Naive B cell (primary cell): ENCODE measurements at places on chromosomes 7 and 10. TPM values are rescaled to one million over a fixed set of nuclear protein-coding genes. Genes with fewer than 3 reads are reported as not detected.

DNA sequence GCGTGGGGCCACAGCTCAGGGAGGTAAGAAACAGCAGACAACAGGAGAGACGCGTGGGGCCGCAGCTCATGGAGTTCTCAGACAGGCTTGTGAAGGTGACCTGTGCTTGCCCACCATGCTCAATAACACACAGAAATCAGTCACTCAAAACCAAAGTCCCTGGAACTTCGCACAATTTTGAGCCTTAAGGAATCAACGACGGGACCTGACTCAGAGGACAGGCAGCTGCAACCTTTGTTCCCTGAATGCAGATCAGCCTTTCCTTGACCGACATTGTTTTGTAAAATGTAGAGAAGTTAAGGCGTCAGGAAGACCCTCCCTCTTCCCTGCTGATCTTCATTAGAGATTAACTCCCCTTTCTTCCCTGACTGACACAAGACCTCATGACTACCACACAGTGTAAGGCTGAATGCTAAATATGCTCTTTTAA lies 8.5 kb upstream of the KNDC1 start:
- DNase-seq = no peak

GRCh38 chr7:28573059-28573553 lies 160.8 kb downstream of the CREB5 start:
- no peak for DNase-seq

Gene WASHC2C
- 21.3 TPM for polyA plus RNA-seq

- no peak for DNase-seq
Measured at GRCh38 chr10:10320956-10321355, 696.7 kb upstream of the CELF2 start.

Gene PNLIPRP2
- not detected for polyA plus RNA-seq

GRCh38 chr7:44622342-44623151 lies 16.1 kb downstream of the OGDH start:
- no peak for DNase-seq

DNA sequence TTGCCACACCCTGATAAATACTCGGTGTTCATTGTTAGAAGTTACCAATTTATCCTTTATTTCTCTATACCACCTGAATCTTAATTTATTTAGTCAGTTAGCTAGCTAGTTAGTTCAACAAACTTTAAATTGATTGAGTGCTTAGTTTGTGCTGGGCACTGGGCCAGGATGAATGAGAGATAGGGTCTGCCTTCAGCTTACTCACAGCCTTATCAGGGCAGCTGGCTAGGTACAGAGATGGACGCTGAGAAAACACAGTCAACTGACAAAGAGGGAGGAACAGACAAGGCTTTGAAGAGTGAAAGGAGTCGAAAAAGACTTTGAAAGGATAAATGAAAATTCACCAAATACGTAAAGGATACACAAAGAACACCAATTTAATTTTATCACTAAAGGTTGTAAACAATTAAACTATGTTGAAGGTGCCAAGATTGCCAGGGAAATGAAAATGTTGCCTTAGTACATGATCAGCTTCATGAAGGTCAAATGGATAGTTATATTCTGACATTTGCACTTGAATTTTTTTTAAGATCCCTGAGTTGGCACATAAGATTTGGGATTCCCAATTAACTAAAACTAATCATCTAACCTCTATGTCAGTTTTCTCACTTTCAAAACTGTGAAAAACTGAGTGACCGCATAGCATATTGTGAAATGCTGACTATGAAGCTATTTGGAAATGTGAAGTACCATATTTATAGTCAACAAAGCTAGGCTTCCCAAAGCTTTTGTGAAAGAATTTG lies 2.1 kb downstream of the CAV2 start:
- no peak for DNase-seq
